ENCODE measurements at places on chromosomes 2 and 18.

DNA sequence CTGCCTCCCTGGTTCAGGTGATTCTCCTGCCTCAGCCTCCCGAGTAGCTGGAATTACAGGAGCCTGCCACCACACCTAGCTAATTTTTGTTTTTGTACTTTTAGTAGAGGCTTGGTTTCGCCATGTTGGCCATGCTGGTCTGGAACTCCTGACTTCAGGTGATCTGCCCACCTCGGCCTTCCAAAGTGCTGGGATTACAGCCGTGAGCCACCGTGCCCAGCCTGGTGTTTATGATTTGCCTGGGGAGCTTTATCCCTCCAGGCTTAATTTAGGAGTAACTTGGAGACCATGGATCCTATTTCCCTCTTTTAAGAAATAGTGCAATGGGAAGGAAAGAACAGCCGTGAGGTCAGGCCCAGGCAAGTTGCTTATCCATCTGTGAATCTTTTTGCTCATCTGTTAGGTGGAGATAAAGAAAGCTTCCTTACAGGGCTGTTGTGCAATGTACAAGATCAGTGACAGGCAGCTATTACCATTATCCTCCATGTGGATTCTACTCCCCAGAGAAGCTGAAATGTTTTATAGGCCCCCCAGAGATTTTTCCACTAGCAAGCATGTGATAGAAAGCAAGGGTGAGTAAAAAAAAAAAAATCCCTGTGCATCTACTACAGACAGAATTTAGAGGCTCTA is 104.9 kb upstream of the MGAT5 start:
- no peak for DNase-seq

DNA sequence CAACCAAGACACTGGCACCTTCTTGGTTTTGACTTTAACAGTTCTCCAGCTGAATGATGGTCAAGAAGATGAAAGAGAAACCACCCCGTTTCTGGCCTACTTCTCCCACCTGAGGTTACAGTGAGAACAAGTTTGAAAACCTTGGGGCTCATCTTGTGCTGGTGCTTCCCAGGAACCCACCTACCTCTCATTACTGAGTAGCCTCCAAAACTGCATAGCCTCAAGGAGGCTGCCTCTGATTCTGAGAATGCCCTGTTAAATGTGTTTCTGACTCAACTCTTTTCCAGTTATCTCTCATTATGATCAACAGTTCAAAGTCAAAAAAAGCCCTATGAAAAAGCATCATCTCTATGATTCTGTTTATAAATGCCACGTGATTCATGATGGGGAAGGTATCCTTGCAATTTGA is 121.9 kb downstream of the CACNB4 start:
- no peak for DNase-seq

DNA sequence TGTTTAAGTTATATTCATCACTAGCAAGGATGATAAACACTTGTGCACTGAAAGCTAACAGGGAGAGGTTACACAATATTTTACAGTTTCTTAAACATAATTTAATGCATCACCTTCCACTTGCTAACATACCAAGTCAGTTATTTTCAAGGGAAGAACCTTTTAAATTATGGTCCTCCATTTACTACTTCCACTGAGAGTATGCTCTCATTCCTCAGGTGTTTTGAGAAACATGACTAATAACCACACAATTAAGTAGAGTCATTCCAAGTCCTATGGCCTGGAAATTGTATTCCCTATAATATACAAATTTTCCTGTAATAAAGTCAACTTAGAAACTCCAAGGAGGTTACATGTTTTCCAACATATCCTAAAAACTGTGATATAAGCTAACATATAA is 152.3 kb upstream of the STON1 start:
- no peak for DNase-seq

- DNase-seq, result no peak
Measured at GRCh38 chr2:171514908-171515582, 7.2 kb upstream of the CYBRD1 start.

- DNase-seq, result peak; percentile 88
Measured at GRCh38 chr2:226800941-226801784, 1.5 kb upstream of the IRS1 start.

GRCh38 chr2:161177969-161178368 is 17.7 kb downstream of the TANK start:
- no peak for DNase-seq

DNA sequence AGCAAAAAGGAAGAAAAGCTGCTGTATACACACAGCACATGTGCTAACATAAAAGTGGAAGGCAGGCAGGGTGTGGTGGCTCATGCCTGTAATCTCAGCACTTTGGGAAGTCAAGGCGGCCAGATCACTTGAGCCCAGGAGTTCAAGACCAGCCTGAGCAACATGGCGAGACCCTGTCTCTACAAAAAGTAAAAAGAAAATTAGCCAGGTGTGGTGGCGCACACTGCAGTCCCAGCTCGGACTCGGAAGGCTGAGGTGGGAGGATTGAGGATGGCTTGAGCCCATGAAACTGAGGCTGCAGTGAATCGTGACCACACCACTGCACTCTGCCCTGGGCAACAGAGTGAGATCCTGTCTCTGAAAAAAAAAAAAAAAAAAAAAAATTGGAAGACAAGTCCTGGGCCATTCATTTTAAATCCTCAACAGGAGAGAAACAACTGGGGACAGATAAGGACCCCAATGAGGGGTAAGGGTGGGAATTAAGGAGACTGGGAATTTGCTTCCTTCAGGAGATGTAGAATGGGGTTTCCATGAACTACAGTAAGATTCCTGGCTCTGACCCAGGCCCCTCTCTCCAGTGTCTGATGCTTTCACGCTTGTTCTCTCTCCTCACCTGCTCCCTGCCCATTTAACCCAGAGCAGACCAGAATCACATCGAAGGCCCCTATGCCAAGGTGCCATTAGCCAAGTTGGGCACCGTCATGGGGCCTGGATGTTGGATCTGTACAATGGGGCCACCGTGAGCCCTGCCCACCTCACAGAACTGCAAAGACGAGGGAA is 29.6 kb downstream of the TNS1 start:
- no peak for DNase-seq

GRCh38 chr2:235678712-235679111 is 184.9 kb downstream of the AGAP1 start:
- DNase-seq, result no peak

DNA sequence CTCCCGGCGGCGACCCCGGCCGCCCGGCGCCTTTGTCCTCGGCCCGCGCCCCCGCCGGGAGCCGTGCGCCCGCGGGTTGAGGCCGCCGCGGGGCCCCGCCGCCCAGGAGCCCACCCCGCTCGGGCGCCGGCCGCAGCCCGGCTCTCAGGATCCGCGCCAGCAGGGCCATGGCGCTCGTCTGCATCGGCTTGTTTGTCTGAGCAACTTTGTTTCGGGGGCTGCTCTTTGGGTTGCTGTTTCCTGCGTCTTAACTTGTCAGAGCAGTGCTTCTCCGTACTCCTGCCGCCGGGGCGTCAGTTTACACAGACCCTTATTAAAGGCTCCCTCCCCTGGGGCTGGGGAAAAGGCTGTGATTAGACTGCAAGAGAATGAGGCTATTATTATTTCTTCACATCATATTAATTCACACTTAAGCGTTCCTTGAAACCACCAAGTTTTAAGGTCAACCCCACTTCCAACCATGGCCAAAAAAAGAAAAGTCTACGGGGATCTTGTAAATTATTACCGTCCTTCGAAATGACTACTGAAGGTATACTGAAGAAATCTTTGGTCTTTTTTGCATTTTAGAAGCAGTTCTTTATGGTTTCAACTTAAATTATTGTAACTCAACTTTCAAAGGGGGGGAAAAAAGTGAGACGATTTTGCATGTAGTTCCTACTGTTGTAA is at the start of gene CYP27C1:
TSS of gene CYP27C1 (minus strand) at position 198 of the 666 bp plus-strand sequence. CDS start at position 169, 29 bp downstream.
- DNase-seq, result no peak

DNA sequence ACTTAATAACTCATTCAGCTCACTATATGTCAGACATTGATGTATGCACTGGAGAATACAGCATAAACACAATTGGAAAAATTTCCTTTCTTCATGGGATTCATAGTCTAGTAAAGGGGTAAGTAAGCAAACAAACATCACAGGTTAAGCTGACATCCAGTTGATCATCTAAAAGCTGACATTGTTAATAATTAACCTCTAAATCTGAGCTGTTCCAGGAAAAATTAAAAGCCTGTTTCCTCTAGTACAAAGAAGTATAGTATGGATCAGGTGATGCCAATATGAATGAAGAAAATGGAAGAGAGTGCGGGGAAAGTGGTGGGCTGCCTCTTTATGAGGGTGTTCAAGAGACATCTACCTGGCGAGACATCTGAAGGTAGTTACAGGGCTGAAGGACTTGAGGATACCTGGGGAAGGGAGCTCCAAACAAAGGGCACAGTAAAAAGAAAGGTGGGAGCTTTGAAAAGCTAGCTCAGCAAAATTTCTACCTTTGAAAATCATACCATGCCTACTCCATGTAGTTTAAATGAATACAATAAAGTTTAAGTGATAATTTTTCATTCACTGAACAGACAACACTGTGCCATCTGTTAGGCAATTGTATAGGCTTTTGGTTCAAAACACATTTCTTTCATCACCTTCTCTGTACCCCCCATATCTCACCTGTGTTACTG is 619.3 kb downstream of the TRIB2 start:
- no peak for DNase-seq

GRCh38 chr18:9066358-9066757 is 36.1 kb upstream of the NDUFV2 start:
- no peak for DNase-seq

DNA sequence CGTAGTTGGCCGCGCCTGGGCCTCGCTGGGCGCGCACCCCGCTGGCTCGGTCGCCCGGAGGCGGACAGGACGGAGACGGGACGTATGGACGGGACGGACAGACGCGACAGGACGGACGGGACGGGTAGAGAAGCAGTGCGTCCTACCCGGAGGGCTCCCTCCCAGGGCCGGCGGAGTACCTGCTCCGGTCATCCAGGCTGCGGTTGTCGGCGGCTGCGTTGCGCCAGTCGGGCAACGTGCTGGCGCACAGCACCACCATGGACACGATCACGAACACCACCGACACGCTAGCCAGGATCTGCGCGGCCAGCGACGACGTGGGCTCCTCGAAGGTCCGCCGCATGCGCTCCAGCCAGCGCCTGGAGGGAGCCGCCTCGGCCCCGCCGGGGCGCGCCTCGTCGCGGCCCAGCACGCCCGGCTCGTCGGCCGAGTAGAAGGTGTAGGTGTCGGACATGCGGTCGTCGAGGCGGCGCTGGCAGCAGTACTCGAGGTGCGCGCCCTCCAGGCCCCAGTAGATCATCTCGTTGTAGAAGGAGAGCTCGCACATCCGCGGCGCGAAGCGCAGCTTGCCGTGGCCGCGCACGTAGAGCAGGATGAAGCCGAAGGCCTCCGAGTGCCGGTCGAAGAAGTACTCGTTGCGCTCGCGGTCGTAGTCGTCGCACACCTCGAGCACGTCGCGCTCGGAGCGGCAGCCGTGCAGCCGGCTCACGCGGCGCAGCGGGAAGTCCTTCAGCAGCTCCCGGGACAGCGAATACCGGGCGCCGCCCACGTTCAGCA is 903 bp downstream of the KCNG3 start:
- DNase-seq, result no peak

GRCh38 chr18:79672490-79673276 is 6.9 kb upstream of the CTDP1 start:
- DNase-seq, result no peak

- no peak for DNase-seq
Measured at GRCh38 chr2:101354420-101355311, 32.6 kb downstream of the CREG2 start.

DNA sequence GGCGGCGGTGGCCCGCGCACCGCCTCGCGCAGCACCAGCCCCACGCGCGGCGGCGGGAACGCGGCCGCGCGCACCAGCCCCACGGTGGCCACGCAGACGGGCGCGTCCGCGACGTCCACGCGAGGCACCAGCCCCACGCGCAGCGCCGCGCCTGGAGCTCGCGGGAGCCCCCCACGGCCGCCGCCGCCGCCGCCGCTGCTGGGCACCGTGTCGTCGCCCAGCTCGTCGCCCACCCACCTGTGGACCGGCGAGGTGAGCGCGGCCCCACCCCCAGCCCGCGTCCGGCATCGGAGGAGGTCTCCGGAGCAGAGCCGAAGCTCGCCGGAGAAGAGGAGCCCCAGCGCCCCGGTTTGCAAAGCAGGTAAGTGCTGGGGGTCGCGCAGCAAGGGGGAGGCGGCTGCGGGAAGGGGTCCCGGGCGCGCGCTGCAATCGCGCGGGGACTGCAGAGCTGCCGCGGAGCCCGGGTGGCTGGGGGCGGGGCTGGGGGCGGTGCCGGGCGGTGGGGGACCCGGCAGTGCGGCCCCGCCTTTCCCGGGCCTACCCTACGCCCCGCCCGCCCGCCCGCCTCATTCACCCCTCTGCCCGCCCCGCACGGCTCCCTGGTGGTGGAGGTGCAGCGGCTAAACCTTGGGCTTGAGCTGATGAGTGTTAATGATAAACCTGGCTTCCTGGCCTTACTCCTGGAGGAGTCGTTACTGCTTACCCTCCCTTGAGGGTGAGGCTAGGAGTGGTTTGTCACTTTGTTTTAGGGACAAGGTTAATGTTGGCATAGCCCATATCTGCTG is 851 bp downstream of the FAM117B start:
- DNase-seq, result peak; percentile 82

DNA sequence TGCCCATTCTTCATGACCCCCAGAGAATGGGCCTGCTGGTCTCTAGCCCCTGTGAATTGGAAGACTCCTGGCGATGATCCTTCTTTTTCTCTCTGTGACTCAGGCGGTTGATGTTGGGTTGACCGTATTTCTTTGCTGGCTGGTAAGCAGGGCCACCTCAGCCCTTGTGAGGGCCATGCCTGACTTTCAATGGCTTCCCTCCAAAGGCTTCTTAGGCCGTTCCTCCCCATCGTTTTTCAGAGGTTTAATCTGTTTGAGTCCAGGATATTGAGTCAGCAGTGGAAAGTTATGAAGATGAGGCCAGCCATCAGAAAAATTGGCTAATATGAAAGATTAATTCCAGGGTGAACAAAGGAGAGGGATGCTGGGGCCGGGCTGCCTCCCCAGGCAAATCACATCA is 13.6 kb downstream of the HPCAL1 start:
- DNase-seq, result no peak

DNA sequence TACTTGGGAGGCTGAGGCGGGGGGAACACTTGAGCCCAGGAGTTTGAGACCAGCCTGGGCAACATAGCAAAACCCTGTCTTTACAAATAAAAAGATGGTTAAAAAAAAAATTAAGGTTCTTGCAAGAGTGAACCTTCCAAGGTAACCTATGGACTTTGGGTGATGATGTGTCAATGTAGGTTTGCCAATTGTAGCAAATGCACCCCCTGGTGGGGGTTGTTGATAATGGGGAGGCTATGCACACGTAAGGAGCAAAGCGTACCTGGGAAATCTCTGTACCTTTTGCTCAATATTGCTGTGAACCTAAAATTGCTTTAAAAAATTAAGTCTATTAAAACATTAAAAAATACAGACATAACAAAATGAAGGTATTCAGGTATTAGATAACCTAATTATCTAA is 70.4 kb downstream of the CWC22 start:
- DNase-seq, result no peak

- DNase-seq, result no peak
Measured at GRCh38 chr2:199850218-199850717, 724 bp downstream of the FTCDNL1 start.

Data from aorta (tissue), 5 donors.